ENCODE measurements at places on chromosomes 3 and 15.

- no peak for DNase-seq
Observed at GRCh38 chr3:59559721-59560435, 510.1 kb upstream of the CFAP20DC start.

GRCh38 chr3:48186631-48187300 lies 1.5 kb downstream of the CDC25A start:
- no peak for DNase-seq

DNA sequence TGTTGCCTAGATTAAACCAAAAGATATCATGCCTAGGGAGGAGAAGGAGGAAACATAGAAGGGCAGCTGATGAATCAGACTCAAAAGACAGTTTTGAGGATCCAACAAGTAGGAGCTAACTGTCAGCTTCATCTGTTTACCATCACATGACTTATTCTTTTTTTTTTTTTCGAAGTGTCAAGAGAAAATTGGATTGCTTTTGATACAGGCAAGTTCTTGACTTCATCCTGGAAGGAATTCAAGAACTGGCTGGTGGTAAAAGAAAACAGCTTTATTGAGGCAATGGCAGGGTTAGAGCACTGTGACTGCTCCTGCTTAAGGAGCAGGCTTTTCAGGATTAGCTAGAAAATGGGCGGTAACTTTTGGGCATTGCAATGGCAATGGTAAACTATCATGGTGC lies 227.5 kb upstream of the KCNMB2 start:
- no peak for DNase-seq

DNA sequence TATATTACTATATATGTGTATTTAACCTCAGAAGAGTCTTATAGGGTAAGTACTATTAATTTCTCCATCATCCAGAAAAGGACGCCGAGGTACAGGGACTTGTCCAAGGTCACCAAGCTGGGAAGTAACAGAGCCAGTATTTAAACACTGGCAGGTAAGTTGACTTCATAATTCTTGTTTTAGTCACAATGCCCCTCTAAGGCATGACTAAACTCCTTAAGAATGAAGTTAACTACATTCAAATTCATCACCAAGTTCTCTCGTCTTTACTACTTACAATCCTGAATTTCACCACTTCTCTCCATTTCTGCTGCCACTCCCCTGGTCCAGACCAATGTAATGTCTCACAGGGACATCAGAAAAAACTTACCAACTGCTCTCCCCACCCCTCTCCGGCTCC lies 312.1 kb downstream of the GRM7 start:
- DNase-seq, result no peak

GRCh38 chr15:69451951-69452691 lies 497 bp upstream of the RPLP1 start:
- DNase-seq, result no peak

DNA sequence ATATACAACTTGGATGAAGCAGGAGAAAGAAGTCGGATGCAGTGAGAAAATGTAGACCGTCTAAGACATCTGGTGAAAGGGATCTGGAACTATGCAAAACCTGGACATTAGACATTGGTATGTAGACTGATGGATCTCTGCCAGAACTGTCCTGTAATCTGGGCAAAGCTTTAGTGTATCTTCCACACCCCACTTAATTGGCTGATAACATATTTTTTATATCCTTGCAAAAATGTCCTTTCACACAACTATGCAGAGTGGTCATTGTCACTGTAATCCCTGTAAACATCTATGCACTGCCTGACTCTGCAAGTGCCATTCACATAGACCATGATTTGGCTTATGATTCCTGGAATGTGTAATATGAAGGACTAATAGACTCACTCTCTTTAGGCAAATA lies 163.1 kb downstream of the TUSC7 start:
- no peak for DNase-seq

DNA sequence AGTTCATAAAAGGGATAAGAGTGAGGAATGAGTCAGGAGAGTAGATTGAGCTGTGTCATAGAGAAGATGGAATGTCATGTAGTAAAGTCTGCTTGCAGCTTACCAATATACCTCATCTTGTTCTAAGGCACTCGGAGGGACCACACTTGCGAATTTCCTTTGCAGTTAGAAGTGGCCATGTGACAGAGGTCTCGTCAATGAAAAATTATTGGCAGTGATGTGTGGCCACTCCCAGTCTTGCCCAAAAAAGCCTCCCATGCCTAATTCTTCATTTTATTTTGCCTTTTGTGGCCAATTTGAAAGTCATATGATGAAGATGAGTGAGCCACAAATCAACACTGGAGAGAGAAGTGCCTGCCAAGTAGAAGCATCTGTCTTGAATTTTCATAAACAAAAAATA lies 465.6 kb upstream of the ZNF385D start:
- no peak for DNase-seq

DNA sequence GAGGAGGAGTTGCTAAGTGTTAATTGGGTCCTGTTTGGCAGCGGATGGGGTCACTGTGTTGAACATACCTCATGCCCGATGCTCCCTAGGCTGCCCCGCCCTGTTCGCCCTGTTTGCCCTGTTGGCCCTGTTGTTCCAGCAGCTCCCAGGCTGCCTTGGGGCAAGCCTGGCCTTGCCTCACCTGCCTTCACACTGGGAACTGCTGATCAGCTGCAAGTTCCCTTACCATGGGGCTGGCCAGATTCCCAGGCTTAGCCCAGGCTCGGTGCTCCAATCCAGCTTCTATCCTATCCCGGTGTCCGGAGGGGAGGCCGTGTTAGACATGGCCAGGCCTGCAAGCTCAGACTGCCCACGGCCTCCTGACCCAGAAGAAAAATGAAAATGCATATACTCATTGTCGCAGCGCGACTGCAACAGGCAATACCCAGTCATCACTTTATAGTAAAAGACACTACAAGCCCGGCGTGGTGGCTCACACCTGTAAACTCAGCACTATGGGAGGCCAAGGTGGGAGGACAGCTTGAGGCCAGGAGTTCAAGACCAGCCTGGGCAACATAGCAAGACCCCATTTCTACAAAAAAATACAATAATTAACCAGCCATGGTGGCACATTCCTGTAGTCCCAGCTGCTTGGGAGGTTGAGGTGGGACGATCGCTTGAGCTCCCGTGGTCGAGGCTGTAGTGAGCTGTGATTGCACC lies 42.9 kb upstream of the ZNF710 start:
- no peak for DNase-seq

- DNase-seq, result no peak
Observed at GRCh38 chr3:44330444-44330843, 8.1 kb upstream of the TCAIM start.

DNA sequence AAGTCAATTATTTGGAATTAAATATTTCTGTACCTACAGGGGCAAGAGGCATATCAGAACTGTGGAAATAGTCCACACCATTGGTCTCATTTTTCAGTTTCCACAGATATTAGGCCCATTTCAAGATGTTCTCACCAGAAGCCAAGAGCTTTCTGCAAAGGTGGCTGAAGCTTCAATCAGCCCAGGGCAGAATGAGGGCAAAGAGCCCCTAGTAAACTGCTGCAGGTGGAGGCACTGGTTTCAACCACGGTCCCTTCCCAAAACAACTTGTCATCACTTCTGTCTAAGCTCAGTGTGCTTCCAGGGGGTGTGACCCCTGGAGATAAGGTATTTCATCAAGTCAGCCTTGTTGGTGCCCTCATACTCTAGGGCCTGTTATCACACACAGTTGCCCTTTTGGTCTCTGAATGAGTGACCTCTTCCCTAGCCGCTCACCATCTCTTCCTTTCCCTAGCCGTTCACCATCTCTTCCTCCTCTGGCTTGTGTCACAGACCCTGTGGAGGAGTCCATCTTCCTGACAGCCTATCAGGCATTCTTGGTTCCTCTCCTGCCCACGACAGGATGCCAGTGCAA lies 21.2 kb downstream of the IL17RD start:
- no peak for DNase-seq

DNA sequence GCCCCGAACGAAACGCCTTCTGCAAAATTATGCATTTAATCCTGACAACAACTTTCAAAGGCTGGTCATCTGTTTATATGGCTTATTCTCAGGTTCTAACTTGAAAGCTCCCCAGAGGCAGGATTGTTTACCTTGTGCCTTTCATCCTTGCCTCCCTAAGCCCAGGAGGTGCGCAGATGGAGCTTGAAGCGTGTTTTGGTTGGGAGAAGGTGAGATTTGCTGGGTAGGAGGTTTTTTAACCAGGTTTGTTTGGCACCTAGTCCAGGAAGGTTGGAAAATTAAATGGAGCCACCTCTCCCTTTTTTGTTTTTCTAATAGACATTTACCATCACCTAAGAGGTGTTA lies 675 bp downstream of the TSEN2 start:
- peak; percentile 16 for DNase-seq

- no peak for DNase-seq
Observed at GRCh38 chr3:129182390-129183185, 1.1 kb downstream of the CNBP start.

DNA sequence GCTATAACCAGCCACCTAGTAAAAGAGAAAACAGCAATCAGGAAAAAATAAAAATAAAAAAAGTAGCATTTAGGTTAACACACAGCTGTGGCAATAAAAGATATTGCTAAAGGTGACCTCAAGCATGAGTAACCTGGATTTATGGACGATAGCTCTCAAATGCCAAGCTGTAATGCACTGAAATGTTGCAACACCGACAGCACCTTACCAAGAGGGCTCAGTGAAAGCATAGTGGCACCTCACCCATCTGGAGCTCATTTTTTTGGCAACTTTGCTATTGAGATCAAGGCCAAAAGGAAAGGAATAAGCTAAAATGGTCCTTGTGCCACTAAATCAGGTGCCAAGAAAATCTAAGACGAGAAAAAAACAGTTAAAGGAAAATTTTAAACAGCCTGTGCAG lies 2.5 kb downstream of the HACD2 start:
- DNase-seq, result no peak

DNA sequence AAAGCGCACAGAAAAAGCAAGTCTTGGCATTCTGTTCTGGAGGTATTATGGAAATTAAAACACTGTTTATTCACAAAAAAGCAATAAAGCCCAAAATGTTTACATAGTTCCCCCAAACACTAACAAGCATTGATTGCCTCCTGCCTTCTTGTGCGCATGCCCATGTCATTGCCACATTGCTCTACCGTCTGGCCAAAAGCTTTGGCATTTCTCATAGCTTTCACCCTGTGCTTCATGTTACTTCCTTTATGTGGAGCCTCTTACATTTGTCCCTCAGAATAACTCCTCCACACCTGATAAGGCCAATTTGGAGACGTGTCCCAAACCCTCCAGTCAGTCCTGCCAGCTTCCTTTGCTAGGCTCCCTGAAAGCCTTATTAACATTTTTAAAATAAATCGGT lies 680.8 kb downstream of the GBE1 start:
- no peak for DNase-seq

DNA sequence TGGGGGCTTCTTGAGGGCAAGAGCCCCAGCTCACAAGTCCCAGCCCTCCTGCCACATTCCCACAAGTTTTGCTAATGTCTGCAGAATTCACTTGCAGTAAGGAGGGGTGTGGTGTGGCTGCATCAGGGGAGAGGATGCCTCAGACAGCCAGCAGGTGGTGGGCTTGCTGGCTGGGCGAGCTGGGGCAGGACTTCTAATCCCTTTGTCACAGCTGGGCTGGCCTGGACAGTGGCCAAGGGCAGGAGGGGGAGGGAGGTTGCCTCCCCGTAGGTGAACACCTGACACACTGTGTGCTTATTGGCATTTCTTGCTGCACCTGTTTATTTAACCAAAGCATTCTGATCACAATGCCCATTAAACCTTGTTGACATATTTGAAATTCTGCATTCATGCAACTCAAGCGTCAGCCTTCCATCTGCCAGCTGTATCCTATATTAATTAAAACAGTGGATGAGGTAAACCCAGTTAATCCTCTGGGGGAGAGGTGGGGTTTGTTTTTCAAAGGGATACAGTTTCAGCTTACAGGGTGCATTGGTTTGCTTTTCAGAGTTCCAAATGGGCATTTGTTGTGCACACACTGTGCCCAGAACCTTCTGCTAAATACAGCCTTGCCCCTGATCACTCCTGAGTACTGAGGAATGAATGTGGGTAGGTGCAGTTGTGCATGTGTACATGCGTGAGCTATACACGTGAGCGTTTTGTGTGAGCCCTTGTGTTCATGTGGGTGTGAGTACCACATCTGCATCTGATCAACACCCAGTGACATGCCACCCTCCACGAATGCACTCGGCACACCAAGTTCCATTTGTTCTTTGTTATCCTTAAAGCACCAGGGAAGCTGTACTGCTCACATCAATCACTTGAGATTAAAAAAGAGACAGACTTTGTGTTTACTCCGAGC lies 268.7 kb downstream of the XXYLT1 start:
- peak; percentile 89 for DNase-seq

DNA sequence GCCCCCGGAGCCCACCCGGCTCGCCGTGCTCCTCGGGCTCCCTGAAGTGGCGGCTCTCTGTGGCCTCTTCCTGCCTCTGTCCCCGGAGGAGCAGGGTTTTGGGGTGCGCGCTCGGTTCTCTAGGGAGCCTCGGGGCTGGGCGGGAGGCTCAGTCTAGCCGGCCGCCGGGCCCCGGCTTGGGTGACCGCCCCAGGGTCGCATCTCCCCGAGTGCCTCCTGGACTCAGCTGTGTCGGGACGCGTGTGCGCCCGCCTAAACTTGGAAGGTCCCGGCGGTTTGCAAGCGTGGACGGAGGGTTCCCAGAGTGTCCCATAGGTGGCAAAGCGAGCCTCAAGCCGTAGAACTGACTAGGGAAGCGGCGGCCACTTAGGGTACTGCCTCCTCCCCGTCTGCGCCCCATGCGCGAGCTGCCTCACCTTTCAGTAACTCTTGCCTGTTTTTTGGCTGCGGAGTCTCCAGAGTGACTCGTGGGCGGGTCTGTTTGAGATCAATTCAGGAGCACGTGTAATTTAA lies 601 bp downstream of the ACTL6A start:
- peak; percentile 15 for DNase-seq

DNA sequence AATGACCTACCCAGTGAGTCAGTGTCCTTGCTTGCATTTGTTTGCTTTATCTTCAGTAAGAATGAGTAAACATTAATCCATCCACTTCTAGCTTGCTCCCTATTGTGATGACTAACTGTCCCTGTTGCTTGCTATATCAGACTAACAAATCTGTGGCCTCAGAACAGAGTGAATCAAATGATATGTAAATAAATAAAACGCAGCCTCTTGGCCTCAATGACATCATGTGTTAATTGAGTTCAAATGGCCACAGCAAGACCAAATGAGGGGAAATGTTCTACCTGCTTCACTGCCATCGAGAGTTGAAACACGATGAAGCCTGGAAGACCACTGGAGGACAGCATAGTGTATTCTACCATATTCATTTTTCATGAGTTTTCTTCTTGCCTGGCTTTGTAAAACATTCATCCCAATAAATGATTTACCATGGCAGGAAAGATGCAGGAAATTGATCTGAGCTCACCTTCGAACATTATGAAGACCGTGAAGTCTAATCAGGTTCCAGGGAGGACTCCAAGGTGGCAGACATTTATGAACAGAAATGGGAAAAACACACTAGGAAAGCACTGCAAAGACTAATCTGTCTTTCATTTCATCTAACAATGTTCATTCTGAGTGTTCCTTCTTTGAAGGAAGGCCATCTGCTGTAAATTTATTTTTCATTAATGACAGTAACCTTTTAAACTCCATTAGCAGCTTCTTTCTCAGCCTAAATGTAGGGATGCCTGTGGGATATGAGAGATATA lies 1144.5 kb downstream of the TUSC7 start:
- DNase-seq, result peak; percentile 60

- no peak for DNase-seq
Observed at GRCh38 chr3:151356794-151357462, 27.6 kb upstream of the P2RY13 start.

- DNase-seq, result no peak
Observed at GRCh38 chr3:161822291-161822690, 325.7 kb downstream of the OTOL1 start.
